Activated naive CD4-positive, alpha-beta T cell treated with anti-CD3 and anti-CD28 coated beads, Interleukin-2, amount 50 U/mL, for 16 hours (primary cell): ENCODE measurements at places on chromosomes 4 and X.
A peak's percentile ranks its signal among the peaks of the same experiment; 100 is the strongest.

GRCh38 chrX:110219920-110220319, 98.0 kb downstream of the AMMECR1 start:
- DNase-seq, result no peak

DNA sequence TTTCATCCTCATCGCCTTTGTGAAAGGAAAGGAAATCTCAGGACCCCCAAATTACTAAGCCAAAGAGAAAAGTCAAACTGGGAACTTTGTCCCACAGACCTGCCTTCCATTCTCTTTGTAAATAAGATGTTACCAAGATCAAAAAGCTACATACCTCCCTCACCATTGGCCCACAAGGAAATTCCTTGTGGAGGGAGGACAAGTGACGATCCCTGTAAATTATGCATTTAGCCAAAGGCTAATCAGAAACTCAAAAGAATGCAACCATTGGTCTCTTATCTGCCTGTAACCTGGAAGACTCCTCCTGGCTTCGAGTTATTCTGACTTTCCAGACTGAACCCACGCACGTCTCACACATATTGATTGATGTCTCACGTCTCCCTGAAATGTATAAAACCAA, 70.3 kb downstream of the SHOX start:
- DNase-seq, result no peak

DNA sequence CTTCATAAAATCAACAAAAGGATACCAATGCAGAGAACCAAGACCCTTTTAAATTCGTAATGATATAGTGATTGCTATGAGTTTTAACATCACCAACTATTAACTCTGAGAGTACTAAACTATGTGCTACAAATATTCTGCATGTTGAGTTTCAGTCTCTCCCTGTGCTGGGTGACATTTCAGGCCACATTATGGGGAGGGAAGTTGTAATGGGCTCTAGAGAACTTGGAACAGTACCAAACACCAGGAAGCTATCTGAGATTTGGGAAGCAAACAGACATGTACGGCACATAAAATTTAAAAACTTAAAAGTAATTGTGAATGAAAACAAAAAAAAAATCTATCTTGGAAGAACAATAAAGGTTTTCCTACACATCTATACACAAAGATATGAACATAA, 59.6 kb upstream of the PRSS48 start:
- DNase-seq, result no peak

DNA sequence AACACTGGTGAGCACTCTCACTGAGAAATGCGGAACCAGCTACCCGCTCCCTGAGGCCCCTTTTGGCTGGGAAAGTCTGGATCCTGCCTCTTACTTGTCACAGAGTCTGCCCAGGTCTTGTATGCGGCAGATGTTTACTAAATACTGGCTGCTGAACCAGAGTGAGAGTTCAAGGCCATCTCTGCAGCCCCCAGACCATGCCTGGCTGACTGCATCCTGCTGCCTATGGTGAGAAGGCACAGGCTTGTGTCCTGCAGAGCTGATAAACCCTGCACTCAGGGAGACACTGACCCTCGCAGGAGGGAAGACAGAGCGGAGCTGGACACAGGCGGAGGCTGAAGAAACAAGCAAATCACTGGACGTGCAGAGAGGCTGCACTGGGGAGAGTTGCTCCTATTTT, 46.5 kb downstream of the JAKMIP1 start:
- no peak for DNase-seq

GRCh38 chr4:21882051-21882839, 66.3 kb downstream of the KCNIP4 start:
- DNase-seq, result no peak

- DNase-seq, result no peak
Measured at GRCh38 chr4:76494243-76494642, 59.2 kb downstream of the SHROOM3 start.

DNA sequence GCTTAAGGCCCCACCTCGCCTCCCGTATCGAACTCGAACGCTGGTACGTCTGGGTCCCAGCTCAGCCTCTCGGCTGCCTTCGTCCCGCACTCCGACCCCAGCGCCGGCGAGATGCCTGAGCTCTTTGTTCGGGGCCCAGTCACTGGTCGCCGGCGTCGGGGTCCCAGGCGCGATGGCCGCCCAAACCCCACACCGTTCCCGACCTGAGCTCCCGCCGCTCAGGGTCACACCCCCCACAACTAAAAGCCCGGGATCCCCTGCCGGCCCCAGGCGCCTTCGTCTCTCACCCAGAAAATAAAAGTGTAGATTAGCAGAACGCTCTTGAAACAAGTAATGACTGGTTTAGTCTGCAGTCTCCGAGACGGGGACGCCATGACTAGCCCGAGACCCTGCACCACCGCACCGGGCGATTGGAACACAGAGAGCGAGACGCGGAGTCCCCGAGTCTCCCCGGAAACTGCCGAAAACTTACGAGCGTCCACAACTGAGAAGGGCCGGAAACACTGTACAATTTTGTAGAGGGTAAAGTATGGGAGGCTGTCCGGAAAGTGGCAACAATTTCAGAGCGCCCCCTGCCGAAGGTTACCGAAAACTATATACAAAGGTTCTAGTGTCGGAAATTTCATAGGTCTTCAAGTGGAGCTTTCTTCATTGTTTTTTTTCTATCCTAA, at the start of gene TSPAN6:
TSPAN6 (minus strand) TSS at position 486 of the 671 bp plus-strand sequence; CDS start at position 374, 112 bp downstream.
- DNase-seq, result peak; percentile 80

DNA sequence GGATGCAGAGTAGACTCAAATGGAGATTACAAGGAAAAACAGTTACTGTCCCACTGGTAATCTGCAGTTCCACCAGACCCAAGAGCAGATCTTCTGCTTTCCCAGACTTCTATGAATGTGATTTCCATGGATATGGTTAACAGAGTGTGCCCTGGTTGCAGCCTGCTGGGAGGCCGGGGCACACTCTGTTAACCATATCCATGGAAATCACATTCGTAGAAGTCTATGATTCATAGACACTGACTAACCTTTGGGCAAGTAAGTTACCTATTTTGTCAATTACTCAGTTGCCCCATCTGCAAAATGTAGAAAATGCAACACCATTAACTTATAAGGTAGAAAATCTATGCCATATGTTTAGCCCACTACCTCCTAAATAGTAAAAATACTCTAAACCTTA, 443.1 kb upstream of the PITX2 start:
- no peak for DNase-seq

GRCh38 chr4:147578051-147578476, 39.1 kb upstream of the TMEM184C start:
- no peak for DNase-seq

DNA sequence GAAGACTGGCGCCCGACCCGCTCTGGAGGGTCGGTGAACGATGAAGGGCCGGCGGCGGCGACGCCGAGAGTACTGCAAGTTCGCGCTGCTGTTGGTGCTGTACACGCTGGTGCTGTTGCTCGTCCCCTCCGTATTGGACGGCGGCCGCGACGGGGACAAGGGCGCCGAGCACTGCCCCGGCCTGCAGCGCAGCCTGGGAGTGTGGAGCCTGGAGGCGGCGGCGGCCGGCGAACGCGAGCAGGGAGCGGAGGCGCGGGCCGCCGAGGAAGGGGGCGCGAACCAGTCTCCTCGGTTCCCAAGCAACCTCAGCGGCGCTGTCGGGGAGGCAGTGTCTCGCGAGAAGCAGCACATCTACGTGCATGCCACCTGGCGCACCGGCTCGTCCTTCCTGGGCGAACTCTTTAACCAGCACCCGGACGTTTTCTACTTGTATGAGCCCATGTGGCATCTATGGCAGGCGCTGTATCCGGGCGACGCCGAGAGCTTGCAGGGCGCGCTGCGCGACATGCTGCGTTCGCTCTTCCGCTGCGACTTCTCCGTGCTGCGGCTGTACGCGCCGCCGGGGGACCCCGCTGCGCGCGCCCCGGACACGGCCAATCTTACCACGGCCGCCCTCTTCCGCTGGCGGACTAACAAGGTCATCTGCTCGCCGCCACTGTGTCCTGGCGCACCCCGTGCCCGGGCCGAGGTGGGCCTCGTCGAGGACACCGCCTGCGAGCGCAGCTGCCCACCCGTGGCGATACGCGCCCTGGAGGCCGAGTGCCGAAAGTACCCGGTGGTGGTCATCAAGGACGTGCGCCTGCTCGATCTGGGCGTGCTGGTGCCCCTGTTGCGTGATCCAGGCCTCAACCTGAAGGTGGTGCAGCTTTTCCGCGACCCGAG, 568 bp downstream of the CHST7 start:
- peak; percentile 58 for DNase-seq
